CD4-positive, alpha-beta T cell treated with Interferon alpha-2 for 1 hour (primary cell): ENCODE measurements at places on chromosomes 1 and 21.

DNA sequence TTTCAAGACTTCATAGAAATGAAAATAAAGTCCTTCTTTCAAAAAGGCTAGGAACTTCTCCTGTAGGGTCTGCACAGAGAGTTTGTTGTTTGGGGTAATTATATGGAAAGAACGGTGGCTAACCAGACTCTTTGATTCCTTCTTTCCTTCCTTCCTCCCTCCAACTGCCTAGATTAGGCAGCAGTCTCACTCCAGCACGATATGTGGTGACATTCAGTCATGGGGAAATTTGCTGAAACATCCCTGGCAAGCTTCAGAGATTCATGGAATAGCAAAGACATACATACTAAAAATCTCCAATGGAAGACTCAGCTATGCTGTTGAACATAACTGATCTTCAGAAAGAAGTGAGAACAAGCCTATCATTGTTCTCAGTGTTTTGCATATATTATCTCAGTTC lies 4.3 kb downstream of the NTMT2 start:
- DNase-seq, result no peak

DNA sequence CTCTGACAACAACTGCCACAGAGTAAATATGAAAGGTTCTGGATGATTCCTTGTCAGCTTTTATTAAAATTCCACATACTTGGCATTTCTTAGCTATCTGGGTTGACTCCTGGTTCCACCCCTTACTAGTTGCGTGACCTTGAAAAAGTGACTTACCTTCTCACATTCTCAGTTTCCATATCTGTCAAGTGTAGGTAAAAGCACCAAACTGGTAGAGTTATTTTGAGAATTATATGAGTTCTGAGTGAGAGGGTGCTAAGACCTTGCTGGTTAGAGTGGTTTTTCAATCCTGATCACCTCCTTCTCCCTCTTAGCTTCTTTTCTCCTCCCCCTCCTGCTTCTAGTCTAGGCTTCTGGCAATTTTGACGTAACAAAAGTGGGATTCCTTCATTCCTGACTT lies 83.4 kb upstream of the ABCD3 start:
- DNase-seq, result no peak

- DNase-seq, result peak; percentile 62
These were observed 6.3 kb downstream of the SLAMF1 start for GRCh38 chr1:160640359-160641123.

DNA sequence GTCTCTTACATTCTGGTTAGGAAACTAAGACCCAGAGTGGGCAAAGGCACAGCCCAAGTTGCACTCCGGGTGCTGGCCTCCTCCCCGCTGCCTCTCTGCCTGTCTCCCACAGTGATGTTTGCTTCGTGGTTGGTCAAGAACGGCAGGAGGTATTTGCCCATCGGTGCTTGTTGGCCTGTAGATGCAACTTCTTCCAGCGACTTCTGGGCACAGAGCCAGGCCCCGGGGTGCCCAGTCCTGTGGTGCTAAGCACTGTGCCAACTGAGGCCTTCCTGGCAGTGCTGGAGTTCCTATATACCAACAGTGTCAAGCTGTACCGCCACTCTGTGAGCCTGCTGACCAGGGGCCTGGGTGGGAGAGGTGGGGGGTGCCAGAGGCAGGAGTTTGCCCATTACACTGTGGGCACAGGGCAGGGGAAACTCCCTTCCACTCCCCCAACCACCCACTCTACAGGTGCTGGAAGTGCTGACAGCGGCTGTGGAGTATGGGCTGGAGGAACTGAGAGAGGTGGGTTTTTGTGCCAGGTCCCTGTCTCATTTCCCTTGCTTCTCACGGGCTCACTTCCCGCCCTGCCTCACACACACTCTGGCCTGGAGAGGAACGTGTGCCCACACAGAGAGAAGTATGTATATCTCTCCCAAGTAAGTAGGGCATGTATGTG lies 1.9 kb downstream of the BTBD19 start:
- peak; percentile 59 for DNase-seq

- no peak for DNase-seq
These were observed 44.8 kb downstream of the USP25 start for GRCh38 chr21:15774590-15774989.

GRCh38 chr1:53608071-53608470 lies 130.9 kb downstream of the GLIS1 start:
- no peak for DNase-seq

- no peak for DNase-seq
These were observed 102.6 kb downstream of the NRIP1 start for GRCh38 chr21:14962217-14962616.

DNA sequence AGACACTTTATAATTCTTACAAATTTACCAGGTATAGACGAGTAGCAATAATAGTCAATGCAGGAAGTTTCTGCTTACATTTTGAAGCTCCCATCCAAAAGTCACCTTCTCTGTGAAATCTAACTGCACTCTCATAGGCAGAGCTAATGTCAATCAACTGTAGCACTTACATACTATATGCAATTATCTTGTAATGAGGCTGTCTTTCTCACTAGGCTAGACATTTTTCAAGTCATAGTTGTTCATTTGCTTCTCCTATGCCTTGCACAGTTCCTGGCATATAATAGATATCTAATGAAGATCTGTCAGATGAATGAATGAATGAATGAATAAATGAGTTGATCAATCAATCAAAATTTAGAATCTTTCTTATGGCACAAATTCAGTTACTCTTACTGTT lies 273.0 kb upstream of the DAB1 start:
- DNase-seq, result no peak

GRCh38 chr1:1603671-1604373 lies 3.9 kb upstream of the FNDC10 start:
- DNase-seq, result no peak

- DNase-seq, result no peak
These were observed 8.9 kb upstream of the ZRANB2 start for GRCh38 chr1:71089536-71090270.

DNA sequence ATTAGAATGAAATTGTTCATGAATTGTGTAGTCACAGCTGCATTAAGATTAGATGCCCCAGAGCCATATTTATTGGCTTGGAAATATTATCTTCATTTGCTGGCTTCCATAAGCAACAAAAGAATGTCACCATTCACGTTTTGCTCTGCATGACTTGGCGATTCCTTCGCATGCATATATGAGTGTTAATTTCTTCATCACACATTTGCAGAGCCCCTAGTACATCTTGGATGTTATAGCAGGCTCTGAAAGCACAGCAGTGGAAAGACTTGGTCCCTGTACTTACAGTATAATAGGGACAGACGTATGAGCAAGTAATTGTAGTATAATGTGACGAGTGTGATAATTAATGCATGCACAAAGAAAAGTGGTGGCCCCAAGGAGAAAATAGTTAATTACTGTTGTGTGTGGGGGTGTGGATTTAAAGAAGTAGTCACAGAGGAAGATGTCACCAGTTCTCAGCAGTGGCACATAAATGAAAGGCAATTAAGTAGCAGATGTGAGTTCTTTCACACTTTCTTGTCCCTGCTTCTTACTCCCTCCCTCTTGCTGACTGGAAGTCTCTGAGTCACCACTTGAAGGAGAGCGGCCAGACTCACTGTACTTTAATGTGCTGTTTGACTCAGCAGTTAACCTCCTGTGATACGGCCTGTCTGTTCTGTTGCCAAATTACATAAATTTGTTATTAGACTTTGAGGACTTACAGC lies 21.0 kb downstream of the S100A10 start:
- peak; percentile 27 for DNase-seq

DNA sequence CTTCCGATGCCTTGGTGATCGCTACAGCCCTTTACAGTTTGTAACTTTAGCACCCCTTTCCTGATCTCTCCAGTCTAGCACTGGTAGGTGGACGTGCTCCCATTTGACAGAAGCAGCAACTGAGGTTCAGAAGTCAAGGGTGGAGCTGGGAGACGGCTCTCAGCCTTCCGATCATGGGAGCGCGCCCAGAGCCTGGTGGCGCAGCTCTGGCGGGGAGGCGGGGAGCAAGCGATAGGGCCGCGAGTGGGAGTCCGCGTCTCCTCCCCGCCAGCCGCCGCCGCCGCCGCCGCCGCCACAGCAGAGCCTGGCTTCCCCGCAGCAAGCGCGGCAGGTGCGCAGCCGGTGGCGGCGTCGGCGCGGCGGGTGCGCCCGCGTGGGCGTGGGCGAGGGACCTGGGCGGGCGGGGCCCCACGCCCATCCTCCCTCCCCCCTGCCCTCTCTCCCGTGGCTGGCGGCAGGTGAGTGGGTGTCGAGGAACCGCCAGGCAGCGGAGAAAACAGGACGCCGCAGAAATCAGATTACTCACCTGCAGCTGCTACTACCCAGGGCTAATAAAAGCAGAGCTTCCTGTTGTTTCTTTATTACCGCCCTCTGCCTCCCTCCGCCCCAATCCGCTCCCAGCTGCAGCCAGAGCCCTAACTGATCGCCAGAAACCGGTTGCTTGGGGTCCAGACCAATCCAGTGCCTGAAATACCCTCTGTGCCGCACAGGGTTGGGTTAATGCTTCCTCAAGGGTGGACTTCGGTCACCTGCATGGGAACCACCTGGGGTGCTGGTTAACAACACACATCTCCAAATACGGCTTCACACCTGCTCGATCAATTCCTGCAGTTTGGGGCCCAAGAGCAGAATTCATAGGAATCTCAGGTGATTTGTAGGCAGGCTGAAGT lies 60.2 kb upstream of the ID3 start:
- DNase-seq, result peak; percentile 84
